ENCODE measurements at places on chromosomes 5 and 9. TPM values are rescaled to one million over a fixed set of nuclear protein-coding genes. Genes with fewer than 3 reads are reported as not detected.

- no peaks in the 10 kb centered on the region for H3K36me3 ChIP-seq
- H3K27ac ChIP-seq, result no peak overlapping the region
Observed at GRCh38 chr9:68749579-68750159, 44.6 kb downstream of the PIP5K1B start.

- H3K4me1 ChIP-seq, result no peaks in the 10 kb centered on the region
- H3K27me3 ChIP-seq, result no peaks in the 10 kb centered on the region
- H3K27ac ChIP-seq, result no peak overlapping the region
- H3K4me3 ChIP-seq, result no peak overlapping the region
- DNase-seq, result no peak
Observed at GRCh38 chr5:17801595-17801994, 167.3 kb downstream of the TAF11L14 start.

- H3K27me3 ChIP-seq, result no peaks in the 10 kb centered on the region
- H3K27ac ChIP-seq, result no peak overlapping the region
- H3K4me1 ChIP-seq, result peaks cover 3% of the 10 kb centered on the region
Observed at GRCh38 chr5:32531885-32532520, 53.4 kb upstream of the SUB1 start.

Gene KCNN2
- 9.4 TPM for total RNA-seq
